ENCODE measurements at places on chromosomes 1 and 21. TPM values are rescaled to one million over a fixed set of nuclear protein-coding genes. Genes with fewer than 3 reads are reported as not detected.

DNA sequence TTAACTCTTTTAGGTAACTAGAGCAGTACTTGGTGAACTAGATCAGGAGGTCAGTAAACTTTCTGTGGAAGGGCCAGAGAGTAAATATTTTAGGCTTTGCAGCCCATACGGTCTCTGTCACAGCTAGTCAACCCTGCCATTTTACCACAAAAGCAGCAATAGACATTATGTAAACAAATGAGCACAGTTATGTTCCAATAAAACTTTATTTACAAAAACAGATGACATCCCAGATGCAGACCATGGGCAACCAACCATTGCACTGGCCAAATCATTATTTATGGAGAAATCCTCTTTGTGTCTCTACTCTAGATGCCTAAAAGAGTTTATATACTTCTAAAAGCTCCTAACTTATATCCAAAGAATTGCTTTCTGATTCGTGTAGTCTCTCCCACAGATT is 192.4 kb downstream of the HS2ST1 start:
- H3K4me1 ChIP-seq: peaks cover 32% of the 10 kb centered on the region
- no peaks in the 10 kb centered on the region for H3K36me3 ChIP-seq
- DNase-seq: no peak
- no peak overlapping the region for H3K27ac ChIP-seq
- H3K27me3 ChIP-seq: no peaks in the 10 kb centered on the region
- H3K4me3 ChIP-seq: no peak overlapping the region

- H3K4me1 ChIP-seq: peaks cover 34% of the 10 kb centered on the region
- no peaks in the 10 kb centered on the region for H3K27me3 ChIP-seq
- H3K4me3 ChIP-seq: no peak overlapping the region
- H3K27ac ChIP-seq: no peak overlapping the region
- no peaks in the 10 kb centered on the region for H3K36me3 ChIP-seq
These were observed 272.2 kb downstream of the VAV3 start for GRCh38 chr1:107692580-107693345.

DNA sequence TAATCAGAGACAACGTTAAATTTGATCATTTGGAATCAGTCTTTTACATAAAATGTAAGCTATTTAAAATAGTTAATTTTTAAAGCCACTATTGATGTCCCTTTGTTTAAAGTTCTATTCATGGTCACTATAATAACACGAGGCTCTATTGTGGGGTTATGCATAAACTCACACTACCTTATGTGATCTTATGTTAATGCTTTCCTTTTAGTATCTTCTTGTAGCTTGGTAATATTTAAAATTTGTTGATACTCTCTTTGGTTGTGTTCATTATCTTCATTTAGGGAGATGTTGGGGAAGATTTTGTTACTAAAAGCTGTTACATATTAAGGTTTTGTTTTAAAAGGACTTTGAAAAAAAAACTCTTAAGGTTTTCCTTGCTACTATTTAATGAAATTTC is 1.2 kb downstream of the B3GALT2 start:
- peaks cover 33% of the 10 kb centered on the region for H3K4me1 ChIP-seq
- H3K4me3 ChIP-seq: no peak overlapping the region
- DNase-seq: no peak
- no peaks in the 10 kb centered on the region for H3K36me3 ChIP-seq
- H3K27ac ChIP-seq: no peak overlapping the region

DNA sequence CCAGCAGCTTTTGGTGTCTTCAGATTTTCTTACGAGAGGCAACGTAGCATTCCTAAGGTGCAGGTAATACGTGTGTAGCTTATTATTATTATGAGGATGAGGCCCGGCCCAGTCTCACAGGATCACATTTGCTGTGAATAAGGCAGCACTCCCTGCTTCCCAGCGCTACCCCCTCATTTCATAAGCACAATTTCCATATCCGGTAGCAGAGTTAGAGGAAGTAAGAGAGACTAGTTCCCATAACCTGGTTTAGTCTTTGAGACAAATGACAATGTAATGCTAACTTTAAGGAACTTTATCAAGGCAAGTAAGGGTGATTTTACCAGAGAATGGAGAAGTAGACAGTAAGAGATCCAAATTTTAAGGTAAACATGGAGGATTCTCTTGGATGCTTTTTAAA is 14.6 kb upstream of the LMO4 start:
- no peak overlapping the region for H3K4me3 ChIP-seq
- DNase-seq: no peak
- no peaks in the 10 kb centered on the region for H3K36me3 ChIP-seq
- H3K4me1 ChIP-seq: no peaks in the 10 kb centered on the region

The RORC gene
- total RNA-seq: 2.5 TPM

All from HepG2 (cell line).